CD4-positive, alpha-beta T cell treated with Interferon alpha-2 for 1 hour (primary cell): ENCODE measurements at places on chromosomes 2 and 18.
A peak's percentile ranks its signal among the peaks of the same experiment; 100 is the strongest.

GRCh38 chr2:208006833-208007232, 18.5 kb downstream of the PLEKHM3 start:
- no peak for DNase-seq

DNA sequence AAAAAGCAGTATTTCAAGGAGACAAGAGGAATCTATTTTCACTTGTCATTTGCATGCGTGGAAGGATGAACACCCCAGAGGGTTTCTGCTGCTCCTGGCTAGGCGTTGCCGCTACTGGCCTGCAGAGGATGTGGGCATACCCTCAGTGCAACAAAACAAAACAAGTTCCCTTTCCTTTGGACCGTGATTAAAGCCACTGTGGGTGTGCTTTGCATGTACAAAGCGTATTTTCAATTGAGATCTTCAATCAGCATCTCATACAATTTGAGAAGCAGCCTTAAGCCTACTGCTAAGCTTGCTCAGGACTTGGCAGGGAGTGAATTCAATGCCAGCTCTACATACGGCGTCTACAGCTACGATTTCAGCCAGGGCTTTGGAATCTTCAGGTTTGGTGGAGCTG, 298.4 kb downstream of the LPIN1 start:
- peak; percentile 39 for DNase-seq

- DNase-seq = no peak
These were observed 6.4 kb upstream of the STPG4 start for GRCh38 chr2:47161475-47161874.

DNA sequence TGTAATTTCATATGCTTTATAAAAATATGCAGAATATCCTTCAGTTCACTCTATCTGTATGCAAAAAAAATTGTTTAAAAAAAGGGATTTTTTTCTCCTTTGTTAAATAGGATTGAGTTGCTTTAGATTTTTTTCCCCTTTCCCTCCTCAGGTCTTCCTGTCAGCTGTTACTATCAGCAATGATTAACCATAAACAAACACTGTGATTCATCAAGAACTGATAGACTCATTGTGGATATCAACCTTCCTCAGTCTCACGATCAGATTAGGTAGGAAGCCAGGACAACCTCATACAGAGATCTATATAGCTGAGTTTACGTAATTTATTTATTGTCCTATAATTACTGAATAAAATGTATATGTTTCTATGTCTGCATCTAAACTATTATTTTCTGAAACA, 2136.2 kb upstream of the CELF4 start:
- DNase-seq = no peak

GRCh38 chr2:17950006-17950405, 71.5 kb downstream of the KCNS3 start:
- no peak for DNase-seq

DNA sequence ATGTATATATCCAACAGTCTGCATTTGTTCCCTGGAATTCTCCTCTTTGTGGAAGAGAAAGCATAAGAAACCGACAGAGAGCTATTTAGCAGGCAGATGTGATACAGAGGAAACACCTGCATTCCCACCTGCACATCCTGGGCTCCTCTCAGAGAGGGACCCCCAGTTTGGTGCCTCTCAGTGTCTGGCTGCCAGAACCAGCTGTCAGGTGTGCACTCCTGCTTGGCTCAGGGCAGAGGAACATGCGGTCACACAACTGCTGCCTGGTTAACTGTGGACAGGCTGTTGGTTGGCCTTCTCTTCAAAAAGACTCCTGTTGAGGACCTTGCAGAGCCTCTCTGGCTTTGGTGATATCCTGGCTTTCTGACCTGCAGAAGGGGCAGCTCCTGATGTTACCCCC, 54.6 kb downstream of the ITGB6 start:
- DNase-seq = no peak
